ENCODE measurements at places on chromosomes 3 and 15. TPM values are rescaled to one million over a fixed set of nuclear protein-coding genes. Genes with fewer than 3 reads are reported as not detected.

- DNase-seq = peak; percentile 54
Measured at GRCh38 chr15:63157891-63158431, 684 bp upstream of the RPS27L start.

DNA sequence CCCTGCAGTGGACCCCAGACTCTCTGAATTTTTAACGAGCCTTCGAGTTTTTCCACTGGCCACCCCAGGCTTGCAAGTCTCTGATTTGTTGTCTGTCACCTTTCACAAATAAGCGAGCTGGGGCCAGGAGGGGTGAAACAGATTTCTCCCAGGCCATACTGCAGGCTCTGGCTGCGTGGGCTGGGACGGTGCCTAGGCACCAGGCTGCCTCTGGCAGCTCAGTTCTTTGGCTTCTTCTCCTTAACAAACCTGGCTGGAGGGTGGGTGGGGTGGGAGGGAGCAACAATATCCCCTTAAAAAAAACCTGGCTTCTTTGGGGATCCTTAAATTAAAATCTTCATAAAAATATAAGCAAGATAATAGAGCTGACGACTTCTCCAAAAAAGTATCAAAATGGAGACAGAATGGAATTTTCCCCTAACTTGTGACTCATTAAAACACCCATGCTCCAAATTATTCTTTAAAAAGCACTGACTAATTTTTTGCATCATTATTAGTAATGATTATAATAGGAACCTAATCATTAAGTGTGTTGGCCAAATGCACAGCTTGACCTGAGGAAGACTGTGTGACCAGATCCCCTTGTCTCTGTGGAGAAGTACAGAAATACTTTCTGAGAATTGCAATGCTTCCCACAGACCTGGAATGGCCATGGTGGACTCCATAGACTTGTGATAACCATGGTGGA lies 84.1 kb downstream of the SNRK start:
- DNase-seq = no peak

- no peak for DNase-seq
Measured at GRCh38 chr3:125035217-125035616, 20.6 kb downstream of the HEG1 start.

- no peak for DNase-seq
Measured at GRCh38 chr15:58062175-58062574, 3.3 kb downstream of the ALDH1A2 start.

- no peak for DNase-seq
Measured at GRCh38 chr3:15409239-15409638, 18.1 kb downstream of the METTL6 start.

DNA sequence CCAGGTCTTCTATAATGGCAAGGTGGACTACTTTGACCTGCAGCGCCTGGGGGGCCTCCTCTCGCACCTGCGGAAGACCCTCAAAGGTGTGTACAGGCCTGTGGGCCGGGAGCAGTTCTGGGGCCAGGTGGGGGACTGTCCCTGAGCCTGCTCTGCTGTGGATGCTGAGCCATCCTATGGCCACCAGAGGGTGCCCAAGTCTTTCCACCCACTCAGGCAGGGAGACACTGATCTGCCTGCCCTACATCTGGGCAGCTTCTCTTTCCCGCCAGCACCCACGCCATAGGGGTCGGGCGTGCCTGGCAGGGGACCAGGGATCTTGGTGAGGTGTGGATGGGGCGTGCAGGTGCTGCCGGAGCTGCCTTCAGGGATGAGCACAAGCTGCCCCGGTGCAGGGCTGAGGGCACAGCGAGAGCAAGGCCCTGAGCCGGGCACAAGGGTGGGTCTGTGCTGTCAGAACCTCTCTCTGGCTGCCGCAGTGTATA lies 14.1 kb downstream of the RNF123 start:
- DNase-seq = peak; percentile 79

DNA sequence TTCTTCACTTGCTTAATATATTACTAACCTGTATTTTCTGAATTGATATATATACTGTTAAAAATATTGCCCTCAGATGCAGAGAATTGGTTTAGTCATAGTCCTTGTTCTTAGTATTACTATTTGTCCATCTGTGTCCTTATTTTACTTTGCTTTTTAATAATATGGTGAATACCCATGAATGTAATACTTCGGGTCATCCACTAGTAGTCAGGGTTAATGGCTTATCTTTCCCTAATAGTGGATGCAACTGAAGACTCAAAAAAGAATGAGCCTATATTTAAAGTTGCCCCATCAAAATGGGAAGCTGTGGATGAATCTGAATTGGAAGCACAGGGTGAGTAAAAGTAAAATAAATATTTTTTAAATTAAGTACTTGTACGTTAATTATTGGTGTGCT lies 36.5 kb downstream of the U2SURP start:
- no peak for DNase-seq

- DNase-seq = no peak
Measured at GRCh38 chr3:40336511-40337135, 27.1 kb downstream of the EIF1B start.

Gene PDE8A
- total RNA-seq = 9.3 TPM

Gene PPP2R3A
- total RNA-seq = 12.6 TPM

Gene LSMEM2
- total RNA-seq = 0.24 TPM

Gene FMN1
- 1.9 TPM for total RNA-seq
